ENCODE measurements at places on chromosomes 1 and 21. TPM values are rescaled to one million over a fixed set of nuclear protein-coding genes. Genes with fewer than 3 reads are reported as not detected.

- peaks cover 68% of the 10 kb centered on the region for H3K27me3 ChIP-seq
- no peak overlapping the region for H3K4me3 ChIP-seq
- no peak overlapping the region for H3K27ac ChIP-seq
- peak; percentile 23 for DNase-seq
- peaks cover 3% of the 10 kb centered on the region for H3K4me1 ChIP-seq
These were observed 19.7 kb upstream of the TBX15 start for GRCh38 chr1:119007670-119008482.

DNA sequence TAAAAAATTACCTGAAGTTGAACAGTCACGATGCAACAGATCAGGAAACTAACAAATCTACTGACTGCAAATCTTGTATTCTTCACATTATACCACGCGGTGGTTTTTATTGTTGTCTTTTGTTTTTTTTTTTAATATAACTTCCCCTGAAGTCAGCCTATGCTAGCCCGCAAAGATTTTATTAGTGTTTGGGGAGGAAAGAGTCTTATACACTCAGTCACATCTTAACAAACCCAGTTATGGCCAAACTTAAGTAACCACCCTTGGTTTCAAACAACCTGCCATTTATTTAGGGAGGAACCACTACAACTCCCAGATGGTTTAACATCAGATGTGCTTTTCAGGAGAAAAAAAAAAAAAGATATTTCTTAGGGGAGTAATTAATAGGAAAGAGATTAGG is 15.2 kb upstream of the GPR161 start:
- H3K4me1 ChIP-seq, result no peaks in the 10 kb centered on the region
- no peaks in the 10 kb centered on the region for H3K36me3 ChIP-seq
- no peak overlapping the region for H3K27ac ChIP-seq
- no peaks in the 10 kb centered on the region for H3K27me3 ChIP-seq
- no peak overlapping the region for H3K4me3 ChIP-seq

DNA sequence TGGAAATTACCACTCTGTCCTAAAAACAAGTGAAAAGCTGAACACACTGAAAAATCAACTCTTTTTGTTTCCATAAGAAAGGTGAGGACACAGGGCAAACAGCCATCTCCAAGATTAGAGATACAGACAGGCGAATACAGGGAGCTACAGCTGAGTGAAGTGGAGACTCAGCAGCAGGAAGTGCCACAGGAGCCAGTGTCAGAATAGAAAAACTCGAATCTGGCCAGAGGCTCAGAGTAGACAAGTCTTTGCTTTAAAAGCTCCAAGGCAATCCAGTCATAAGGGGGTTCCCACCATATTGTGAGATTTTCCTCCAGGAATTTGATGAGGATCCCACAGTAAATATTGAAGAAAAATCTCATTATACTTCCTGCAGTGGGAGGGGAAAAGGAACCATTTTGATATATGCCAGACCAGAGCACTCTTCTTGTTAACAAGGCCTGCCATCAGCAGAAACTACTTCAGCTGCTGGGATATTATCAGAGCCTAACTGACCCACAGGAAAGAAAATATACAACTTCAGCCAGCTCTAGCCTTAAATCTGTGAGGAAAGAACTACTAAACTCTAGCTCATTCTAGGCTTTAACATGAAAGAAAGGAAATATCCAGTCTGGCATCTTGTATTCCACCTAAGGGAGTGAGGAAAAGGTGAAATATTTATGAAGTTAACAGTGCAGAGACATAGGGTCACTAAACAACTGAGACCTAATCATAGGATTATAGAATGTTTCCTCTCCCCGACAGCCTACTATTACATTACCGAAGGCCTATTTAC is 256.2 kb upstream of the OLFM3 start:
- DNase-seq, result no peak
- H3K27ac ChIP-seq, result no peak overlapping the region
- H3K27me3 ChIP-seq, result no peaks in the 10 kb centered on the region
- no peaks in the 10 kb centered on the region for H3K36me3 ChIP-seq

DNA sequence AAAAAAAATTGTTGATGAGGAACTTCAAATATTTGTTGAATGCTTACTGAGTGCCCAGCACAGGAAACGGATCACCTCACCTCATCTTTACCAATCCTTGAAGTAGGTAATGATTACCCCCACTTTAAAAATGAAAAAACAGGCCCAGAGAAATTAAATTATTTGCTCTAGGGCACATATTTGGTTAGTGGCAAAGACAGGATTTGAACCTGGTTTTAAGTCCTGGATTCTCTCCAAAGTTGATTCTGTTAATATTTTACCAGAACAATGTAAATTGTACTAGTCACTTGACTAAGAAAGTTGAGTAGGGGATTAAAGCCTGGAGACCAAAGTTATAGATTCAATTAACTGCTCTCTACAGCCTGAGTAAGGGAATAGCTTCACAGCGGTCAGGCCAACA is 97.9 kb downstream of the GIPC2 start:
- H3K4me1 ChIP-seq, result no peaks in the 10 kb centered on the region
- H3K36me3 ChIP-seq, result no peaks in the 10 kb centered on the region
- H3K27ac ChIP-seq, result no peak overlapping the region
- no peaks in the 10 kb centered on the region for H3K27me3 ChIP-seq

GRCh38 chr21:44759628-44760285 is 41.9 kb downstream of the UBE2G2 start:
- peaks cover 3% of the 10 kb centered on the region for H3K4me1 ChIP-seq
- no peak overlapping the region for H3K27ac ChIP-seq
- H3K4me3 ChIP-seq, result no peak overlapping the region
- no peaks in the 10 kb centered on the region for H3K36me3 ChIP-seq
- DNase-seq, result no peak
- no peaks in the 10 kb centered on the region for H3K27me3 ChIP-seq

DNA sequence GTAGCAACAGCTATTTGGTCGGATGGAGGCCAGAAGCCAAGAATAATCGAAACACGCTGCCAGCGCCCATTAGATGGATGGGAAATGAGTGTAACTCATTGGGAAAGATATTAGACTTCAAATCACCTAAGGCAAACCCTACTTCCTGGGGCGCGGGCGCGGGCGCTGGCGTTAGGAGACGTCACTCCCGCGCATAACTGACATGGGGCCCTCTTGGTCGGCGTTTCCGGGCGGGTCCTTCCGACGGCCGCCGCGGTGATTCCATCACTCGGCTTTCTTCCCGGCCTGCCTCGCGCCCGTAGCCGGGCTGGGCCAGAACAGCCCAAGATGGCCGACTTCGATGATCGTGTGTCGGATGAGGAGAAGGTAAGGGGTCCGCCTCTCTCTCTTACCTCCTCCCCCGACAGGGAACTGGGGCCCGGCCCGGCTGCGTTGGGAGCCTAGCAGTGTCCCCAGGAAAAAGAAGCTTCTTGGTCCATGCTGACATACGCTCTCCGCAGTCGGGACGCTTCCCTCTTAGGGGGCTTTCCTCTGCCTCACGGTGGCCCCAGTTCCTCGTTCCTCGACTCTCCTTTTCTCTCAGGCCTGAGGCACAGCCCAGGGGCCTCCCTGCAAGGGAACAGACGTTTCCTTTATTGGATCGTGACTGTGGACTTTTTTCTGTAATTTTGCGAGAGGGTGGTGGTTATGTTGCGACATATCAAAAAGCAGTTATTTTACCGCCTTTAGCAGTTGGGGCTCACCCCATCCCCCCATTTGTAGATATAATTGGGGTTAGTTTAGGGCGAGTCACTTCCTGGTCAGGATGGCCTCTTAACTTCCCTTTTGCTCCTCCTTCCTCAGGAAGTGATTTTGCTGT is at the start of gene CAPZA1:
TSS of gene CAPZA1 (plus strand) at position 315 of the 859 bp plus-strand sequence. CDS start at position 328, 13 bp downstream.
- peak; percentile 95 for DNase-seq
- H3K4me1 ChIP-seq, result peaks cover 19% of the 10 kb centered on the region
- H3K4me3 ChIP-seq, result peak within 1 kb of the TSS; percentile 96
- peak within 1 kb of the TSS; percentile 97 for H3K27ac ChIP-seq
- H3K27me3 ChIP-seq, result no peaks in the 10 kb centered on the region
- H3K36me3 ChIP-seq, result peaks cover 3% of the 10 kb centered on the region

- H3K4me3 ChIP-seq, result no peak overlapping the region
- no peaks in the 10 kb centered on the region for H3K4me1 ChIP-seq
- no peak for DNase-seq
These were observed 1611.6 kb downstream of the NCAM2 start for GRCh38 chr21:22609802-22610201.

DNA sequence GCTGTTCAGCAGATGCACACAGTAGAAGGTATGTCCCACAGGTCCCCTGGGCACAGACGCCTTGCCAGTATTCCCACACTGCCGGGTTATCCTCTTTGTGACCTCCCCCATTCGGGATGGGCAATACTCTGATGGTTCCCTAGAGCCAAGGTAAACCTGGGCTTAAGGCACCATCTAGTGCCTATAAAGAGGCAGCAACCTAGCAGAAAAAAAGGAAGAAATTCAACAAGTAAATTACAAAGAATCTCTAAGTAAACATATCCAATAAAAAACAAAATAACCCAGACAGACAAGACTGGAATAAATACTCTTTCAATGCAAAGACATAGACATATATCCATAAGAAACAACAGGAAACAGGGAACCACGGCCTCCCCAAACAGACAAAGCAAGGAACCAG is 39.4 kb downstream of the HSF2BP start:
- no peak overlapping the region for H3K4me3 ChIP-seq
- no peak overlapping the region for H3K27ac ChIP-seq
- H3K27me3 ChIP-seq, result no peaks in the 10 kb centered on the region
- no peaks in the 10 kb centered on the region for H3K4me1 ChIP-seq
- no peaks in the 10 kb centered on the region for H3K36me3 ChIP-seq
- no peak for DNase-seq

GRCh38 chr1:1593834-1594601 is 5.9 kb downstream of the FNDC10 start:
- H3K4me3 ChIP-seq, result no peak overlapping the region
- no peaks in the 10 kb centered on the region for H3K36me3 ChIP-seq
- H3K27ac ChIP-seq, result no peak overlapping the region
- H3K27me3 ChIP-seq, result peaks cover 22% of the 10 kb centered on the region
- no peak for DNase-seq

- H3K27me3 ChIP-seq, result no peaks in the 10 kb centered on the region
- no peak for DNase-seq
- no peaks in the 10 kb centered on the region for H3K36me3 ChIP-seq
These were observed 92.4 kb upstream of the ERG start for GRCh38 chr21:38590449-38591217.

DNA sequence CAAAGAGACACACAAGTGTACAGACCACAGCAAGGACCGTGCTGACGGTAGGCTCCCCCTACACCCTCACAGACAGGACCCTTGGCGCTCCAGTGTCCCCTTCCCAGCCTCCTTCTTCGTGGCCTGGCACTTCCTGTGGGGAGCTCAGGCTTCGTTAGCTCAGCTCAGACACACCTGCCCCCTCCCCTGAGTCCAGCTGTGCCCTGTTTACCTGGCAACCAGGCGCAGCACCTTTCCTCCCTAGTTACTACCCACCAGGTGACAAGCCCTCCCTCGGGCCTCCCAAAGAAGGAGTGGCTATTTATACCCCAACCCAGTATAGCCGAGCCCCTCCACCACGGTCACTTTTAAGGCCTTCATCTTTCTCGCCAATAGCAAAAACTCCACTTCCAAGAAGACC is 4.7 kb downstream of the CELF3 start:
- H3K27me3 ChIP-seq, result peaks cover under 1% of the 10 kb centered on the region
- H3K27ac ChIP-seq, result no peak overlapping the region
- H3K4me1 ChIP-seq, result peaks cover 12% of the 10 kb centered on the region
- no peak overlapping the region for H3K4me3 ChIP-seq
- no peaks in the 10 kb centered on the region for H3K36me3 ChIP-seq

DNA sequence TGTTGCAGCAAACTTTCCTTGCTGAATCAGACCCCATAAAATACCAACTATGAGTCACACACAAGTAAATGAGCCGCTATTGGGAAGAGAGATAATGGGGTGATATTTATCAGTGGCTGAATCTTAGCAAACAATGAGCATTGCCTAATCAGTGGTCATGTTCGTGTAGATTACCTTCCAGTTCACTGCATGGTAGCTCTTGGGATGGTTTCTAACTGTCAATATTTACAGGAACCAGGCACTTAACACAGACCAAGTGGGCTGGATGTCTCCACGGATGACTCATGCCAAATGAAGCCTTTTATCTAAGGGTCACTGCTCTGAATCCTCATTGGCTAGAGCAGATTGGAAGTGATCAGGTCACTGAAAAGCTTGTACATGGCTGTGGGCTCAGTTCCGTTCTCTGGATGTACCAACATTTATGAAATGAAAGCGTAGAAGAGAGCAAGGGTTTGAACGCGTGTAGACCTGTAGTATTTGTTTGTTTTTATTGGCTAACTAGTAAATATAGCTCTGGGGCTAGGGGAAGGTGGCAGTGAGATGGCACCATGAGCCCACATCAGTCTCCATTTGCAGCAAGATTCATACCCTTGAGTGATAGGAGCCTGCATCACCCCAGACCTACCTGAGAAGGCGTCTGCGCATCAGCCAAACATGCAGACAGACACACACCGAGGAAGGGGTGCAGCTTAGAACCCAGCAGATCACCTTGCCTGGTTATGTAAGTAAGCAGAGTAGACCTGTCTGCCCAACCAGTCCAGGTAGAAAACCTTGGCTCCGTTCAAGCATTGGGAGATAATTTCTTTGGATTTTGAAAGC is 153.3 kb downstream of the TOMM20 start:
- no peak overlapping the region for H3K4me3 ChIP-seq
- peak overlapping the region; percentile 88 for H3K27ac ChIP-seq
- no peak for DNase-seq
- H3K4me1 ChIP-seq, result peaks cover 28% of the 10 kb centered on the region

DNA sequence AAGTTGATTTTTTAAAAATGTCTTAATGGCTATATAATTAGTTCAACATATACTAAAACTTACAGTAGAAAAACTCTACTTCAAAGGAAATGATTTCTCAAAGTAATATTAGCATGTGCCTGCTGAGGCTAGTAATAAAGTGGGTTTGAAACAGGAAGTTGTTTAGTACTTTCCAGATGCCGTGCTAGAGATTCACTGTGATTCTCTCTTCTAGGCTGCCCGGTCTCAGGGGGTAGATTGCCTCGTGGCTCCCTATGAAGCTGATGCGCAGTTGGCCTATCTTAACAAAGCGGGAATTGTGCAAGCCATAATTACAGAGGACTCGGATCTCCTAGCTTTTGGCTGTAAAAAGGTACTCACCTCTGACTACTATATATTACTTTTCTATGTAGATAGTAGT is 9.1 kb downstream of the EXO1 start:
- no peaks in the 10 kb centered on the region for H3K36me3 ChIP-seq
- H3K4me1 ChIP-seq, result no peaks in the 10 kb centered on the region
- DNase-seq, result no peak
- no peaks in the 10 kb centered on the region for H3K27me3 ChIP-seq

- no peak overlapping the region for H3K4me3 ChIP-seq
- no peaks in the 10 kb centered on the region for H3K27me3 ChIP-seq
- DNase-seq, result no peak
- H3K27ac ChIP-seq, result no peak overlapping the region
- H3K36me3 ChIP-seq, result no peaks in the 10 kb centered on the region
These were observed 682.4 kb downstream of the ADGRL2 start for GRCh38 chr1:82483146-82483545.

NUAK2 gene
- total RNA-seq, result 14.1 TPM

APCS gene
- not detected for total RNA-seq

CFHR1 gene
- total RNA-seq, result 0.21 TPM

DNAJC16 gene
- total RNA-seq, result 19.0 TPM

FASLG gene
- 0.34 TPM for total RNA-seq

DYRK1A gene
- 64.0 TPM for total RNA-seq

RORC gene
- total RNA-seq, result 10.9 TPM

SSX2IP gene
- total RNA-seq, result 12.1 TPM

TLR5 gene
- total RNA-seq, result 21.2 TPM

CNST gene
- 24.0 TPM for total RNA-seq

FABP3 gene
- total RNA-seq, result 7.5 TPM

DIO1 gene
- total RNA-seq, result 1.1 TPM

Measured in lung (tissue), 17 donors.